Fibroblast of the aortic adventitia (primary cell): ENCODE measurements at places on chromosomes 11 and 22. TPM values are rescaled to one million over a fixed set of nuclear protein-coding genes. Genes with fewer than 3 reads are reported as not detected.

NTM gene
- 3.4 and 52.2 TPM in 2 replicates for total RNA-seq

GVQW3 gene
- total RNA-seq: 2.0 and 4.2 TPM in 2 replicates

OR52E8 gene
- not detected in 2 replicates for total RNA-seq

SCO2 gene
- total RNA-seq: 0.49 and 3.4 TPM in 2 replicates

RASSF10 gene
- total RNA-seq: not detected in 2 replicates

MS4A6A gene
- not detected in 2 replicates for total RNA-seq

GAL gene
- not detected in 2 replicates for total RNA-seq

PAMR1 gene
- total RNA-seq: 134 and 278 TPM in 2 replicates

TBCEL gene
- total RNA-seq: 30.7 and 38.3 TPM in 2 replicates

RIN1 gene
- 10.1 and 45.3 TPM in 2 replicates for total RNA-seq
